EL (cell line): ENCODE measurements at places on chromosomes 3 and 15.

DNA sequence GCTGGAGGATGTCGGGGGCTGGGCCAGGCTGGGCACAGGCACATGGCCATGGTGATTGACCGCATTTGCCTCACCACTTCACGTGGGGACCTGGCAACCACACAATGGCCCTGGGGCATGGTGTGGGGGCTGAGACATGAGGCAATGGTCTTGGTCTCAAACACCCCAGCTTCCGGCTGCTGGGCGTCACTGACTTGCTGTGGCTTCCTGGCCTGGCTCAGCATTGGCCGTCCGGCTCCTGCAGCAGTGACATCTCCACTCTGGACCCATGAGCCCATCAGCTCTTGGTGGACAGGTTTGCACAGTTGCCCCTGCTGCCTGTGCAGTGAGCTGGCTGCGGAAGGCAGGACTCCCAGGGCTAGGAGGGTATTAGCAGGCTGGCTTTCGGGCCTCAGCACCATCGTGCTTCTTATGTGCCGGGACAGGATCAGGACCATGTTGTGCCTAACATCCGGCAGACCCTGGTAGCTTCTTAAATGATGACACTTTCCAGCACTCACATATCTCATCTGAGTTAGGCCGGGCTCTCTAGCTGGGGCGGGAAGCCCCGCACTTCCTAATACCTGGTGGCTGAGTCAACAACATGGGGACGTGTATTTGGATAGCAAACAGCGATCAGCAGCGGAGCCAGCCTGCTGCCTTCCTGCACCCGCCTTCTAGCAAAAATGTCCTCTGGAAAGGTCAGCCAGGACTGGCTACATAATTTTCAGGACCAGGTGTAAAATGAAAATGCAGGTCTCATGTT is 34.1 kb downstream of the ZNF710 start:
- DNase-seq: peak; percentile 86

- peak; percentile 84 for DNase-seq
Measured at GRCh38 chr15:41940441-41940857, 31.9 kb downstream of the EHD4 start.

GRCh38 chr3:71625676-71626075 is 42.1 kb upstream of the FOXP1 start:
- DNase-seq: no peak

- no peak for DNase-seq
Measured at GRCh38 chr15:91917686-91918360, 64.3 kb downstream of the SLCO3A1 start.

GRCh38 chr15:92901072-92901761 is 1.1 kb downstream of the CHD2 start:
- DNase-seq: no peak

DNA sequence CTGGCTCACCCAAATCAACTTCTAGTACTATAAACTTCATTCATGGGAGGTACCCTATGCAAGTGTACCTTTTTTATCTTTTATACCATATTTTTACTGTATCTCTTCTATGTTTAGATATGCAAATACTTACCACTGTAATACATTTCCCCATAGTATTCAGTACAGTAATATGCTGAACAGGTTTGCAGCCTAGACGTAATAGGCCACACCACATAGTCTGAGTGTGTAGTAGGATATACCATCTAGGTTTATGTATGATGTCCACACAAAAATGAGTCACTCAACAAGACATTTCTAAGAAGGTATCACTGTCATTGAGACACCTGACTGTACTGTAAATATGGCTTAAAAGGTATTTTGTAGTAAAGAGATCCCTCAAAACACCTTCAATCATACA is 124.7 kb downstream of the PLOD2 start:
- DNase-seq: no peak

DNA sequence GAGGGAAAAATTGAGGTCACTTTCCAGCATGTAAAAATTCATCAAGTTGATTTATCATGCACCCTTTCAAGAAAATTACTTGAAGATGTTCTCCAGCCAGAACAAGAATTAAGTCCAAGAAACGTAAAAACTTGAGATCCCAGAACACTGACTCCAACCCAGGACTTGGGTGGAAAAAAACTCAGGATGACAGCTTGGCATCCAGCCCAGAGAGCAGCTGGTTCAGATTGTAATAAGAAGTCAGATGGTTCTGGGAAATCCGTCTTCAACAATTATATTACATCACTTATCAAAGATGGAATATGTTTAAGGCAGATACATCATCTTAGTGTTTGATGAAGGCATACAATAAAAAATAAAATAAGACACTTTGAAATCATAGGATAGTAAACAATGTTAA is 23.0 kb upstream of the DNAJC13 start:
- DNase-seq: no peak

- no peak for DNase-seq
Measured at GRCh38 chr3:43159876-43160255, 54.0 kb upstream of the POMGNT2 start.

- DNase-seq: no peak
Measured at GRCh38 chr3:28215407-28215806, 26.0 kb upstream of the CMC1 start.

DNA sequence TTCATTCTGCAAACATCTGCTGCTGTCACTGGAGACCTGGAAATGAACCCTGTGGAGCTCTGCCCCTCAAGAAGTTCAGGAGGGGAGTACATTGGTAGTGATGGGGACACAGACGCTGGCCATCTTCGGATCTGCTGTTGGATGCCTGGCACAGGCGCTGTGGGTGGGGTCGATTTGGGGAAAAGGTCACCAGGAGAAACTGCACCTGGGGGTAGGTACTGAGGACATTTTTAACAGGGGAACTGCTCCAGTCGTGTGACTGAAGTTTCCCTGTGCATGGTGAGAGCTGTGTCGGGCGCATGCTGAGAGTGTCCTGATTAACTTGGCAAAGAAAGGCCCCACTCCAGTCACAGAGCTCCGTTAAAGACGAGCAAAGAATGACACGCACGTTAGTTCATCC is 3.4 kb downstream of the UROC1 start:
- DNase-seq: no peak

DNA sequence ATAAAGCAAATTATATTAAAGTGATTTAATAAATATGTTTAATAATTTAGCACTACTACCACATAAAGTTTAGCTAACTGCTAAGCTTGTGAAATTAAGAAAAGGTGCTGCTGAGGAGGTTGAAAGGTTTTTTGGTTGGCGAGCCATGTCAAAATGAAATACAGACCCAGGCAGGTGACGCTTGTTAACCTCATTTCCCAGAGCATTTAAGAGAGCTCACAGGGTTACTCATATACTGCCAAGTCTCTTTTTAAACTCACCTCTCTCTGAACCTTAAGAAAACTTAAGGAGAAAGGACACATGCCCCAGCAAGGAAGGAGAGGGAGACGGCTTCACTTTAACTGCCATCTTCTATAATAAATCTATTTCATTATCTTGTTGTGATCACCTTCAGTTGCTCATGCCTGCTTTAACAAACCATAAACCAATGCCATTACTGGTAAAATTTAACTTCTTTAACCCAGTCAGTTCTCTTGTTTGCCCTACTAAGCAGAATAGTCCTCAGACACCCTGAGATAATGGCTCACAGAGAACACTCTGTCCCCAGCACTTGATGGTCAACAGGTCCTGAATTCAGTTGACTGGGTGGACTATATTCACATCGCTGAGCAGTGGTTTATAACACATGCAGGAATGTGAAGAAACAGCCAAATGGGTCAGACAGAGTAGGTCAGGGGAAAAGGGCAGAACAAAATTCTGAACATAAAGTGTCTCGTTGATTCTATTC is 540.1 kb downstream of the UNC13C start:
- no peak for DNase-seq
